KG1 (cell line): ENCODE measurements at places on chromosomes 7 and 10.

DNA sequence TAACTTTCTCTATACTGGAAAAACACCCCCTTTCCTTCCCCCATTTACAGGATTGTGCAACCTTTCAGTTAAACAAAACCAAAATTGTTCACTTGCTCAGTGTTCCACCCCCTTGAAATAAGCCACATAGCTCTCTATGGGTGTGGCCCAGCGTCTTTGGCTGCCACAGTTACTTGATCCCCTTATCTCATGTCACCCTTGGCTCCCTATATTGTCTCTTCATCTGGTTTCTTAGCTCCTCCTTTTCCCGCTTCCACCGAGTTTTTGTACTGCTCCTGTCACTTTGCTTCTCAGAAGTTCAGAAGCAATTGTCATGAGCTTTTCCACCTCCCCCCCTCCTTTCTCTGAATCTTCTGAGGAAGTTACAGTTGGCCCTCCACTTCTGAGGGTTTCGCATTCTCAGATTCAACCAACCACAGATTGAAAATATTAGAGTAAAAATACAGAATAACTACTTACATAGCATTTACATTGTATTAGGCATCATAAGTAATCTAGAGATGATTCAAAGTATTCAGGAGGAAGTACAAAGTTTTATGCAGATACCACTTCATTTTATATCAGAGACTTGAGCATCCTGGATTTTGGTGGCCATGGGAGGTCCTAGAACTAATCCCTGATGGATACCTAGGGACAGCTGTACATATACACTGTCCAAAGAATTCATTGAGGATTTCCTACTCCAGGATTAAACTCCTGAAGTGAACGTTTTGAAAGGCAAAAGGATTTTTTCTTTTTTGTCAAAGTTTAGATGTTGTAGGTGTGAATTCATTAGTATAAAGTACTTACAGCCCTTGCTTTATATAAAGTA lies 60.4 kb downstream of the ADD3 start:
- no peak for DNase-seq

GRCh38 chr10:122657729-122658128 lies 41.9 kb downstream of the C10orf120 start:
- no peak for DNase-seq

DNA sequence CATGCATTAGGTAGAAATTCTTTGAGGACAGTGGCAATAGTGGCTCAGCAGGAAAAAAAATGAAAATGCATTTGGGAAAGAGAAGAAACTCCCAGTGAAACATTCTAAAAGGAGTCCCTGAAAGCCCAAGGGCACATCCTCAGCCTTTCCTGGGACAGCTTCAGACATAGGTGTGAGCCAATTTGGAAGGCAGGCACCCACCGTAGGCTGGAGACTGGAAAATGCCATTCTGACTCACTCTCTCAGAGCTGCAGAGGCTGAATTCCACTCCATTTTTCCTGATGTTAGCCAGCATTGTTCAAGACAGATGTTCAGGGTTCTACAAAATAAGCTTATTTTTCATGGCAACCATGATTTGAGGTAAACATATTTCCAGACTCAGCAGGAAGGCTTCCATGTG lies 379.0 kb upstream of the FZD8 start:
- DNase-seq, result no peak

GRCh38 chr10:101032637-101033224 lies 1.7 kb downstream of the SFXN3 start:
- DNase-seq, result peak; percentile 53

DNA sequence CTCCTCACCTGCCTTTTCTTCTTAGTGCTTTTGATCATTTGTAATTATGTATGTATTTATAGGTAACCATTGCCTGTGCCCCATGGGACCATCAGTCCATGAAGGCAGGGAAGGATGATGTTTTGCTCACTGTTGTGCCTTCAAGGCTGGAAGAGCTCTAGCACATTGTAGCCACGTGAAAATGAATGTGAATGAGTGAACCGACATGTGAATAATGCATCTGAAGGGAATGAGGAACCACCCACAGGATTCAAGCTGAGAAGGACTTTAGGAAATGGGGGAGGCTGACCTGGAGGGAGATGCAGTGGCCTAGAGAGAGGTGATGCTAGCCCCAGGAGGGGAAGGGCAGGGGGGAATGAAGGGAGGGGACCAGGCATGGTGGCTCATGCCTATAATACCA lies 6.0 kb upstream of the PNLIPRP2 start:
- no peak for DNase-seq

- DNase-seq, result no peak
These were observed 40.4 kb downstream of the ASAH2 start for GRCh38 chr10:50210876-50211275.

- DNase-seq, result no peak
These were observed 57.8 kb upstream of the PDCD4 start for GRCh38 chr10:110813743-110814472.

GRCh38 chr10:77441353-77442166 lies 196.0 kb downstream of the KCNMA1 start:
- DNase-seq, result no peak

- DNase-seq, result no peak
These were observed 17.5 kb upstream of the JAKMIP3 start for GRCh38 chr10:132048294-132048667.

DNA sequence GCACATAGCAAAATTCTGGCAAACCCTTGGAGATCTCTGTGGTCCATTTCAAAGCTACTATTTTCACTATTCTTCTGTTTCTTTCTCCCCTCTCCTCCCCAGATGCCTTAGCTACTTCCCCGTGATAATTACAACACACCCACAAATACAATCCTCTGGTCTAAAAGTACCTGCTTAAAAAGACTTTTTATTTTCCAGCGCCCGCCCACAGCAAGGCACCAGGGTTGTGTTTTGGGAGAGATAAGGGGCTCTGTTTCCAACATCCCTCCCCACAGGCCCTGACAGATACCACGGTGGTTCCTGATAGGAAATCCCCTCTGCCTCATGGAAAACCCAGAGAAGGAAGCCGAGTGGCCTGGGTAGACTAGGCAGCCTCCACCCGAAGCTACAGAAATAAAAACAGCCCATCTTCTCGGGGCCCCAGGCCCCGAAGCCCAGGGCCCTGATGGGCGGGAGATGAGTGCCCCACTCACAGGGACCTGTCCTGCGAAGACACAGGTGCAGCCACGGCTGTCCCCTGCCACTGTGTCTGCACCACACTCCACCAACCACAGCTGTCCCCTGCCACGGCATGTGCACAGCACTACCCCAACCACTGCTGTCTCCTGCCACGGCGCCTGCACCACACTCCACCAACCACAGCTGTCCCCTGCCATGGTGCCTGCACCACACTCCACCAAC lies 19.7 kb downstream of the CALML5 start:
- DNase-seq, result no peak

DNA sequence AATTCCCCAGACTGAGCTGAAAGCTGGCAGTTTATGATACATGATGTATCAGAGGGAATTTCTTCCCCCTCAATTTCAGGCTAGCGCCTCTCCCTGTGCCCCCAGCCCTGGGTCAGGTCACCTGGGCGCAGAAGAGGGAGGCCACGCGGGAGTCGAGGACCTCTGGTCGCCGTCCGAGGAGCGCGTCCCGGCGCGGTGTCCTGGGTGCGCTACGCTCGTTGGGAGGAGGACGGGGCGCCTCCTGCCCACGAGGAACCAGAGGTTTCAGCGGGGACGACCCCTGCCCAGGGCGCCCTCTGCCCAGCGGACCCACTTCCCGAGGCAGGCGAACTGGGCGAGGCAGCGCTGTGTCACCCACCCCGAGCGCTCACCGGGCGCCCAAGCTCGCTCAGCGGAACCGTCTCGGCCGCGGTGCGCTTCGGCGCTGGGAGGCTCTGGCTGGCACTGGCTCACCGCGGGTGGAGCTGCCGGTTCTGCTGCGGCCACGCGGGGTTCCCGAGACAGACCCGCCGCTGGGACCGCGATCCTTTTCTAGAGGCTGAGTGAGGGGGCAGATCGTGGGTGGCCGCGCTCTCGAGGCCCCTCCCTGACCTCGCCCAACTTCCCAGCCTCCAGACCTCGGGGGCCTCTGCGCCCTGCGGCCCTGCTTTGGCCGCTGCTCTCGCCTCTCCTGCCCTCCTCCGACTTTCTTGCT lies at the start of gene FAM237B:
Gene FAM237B, minus strand, starts transcription at position 504 of the 694 bp plus-strand sequence. CDS start 1,556 bp downstream, outside the sequence.
- DNase-seq, result no peak

DNA sequence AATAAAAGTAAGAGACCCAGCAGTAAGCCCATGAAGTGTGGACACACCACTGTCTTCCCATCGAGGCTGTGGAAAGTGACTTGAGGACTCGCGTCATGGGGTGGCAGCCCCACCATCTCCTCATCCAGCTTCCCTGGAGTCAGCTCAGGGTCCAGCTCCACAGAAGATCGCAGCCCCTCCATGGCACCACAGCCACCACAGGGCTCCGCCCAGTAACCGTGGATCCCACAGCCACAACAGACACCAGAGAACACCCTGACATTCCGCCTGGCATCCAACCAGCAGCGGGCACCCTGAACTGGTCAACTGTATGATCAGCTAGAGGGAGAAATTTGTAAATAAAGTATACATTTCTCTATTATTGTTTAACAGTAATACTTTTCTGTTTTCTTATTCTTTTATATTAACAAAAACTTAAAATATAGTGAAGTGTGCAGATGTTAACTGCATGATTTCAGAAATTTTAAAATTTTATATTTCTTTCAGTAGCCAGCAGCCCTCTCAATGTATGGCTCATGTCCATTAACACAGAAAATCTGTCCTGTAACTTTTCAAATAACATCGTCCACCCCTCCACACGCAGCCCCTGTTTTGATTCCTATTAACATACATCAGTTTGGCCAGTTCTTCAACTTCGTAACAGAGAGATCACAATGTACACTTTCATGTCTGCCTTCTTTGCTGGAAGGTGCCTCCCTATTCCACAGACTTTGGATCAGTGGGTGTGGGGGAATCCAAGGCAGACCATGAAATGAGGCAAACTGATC lies 69.7 kb downstream of the ITGB1 start:
- no peak for DNase-seq

DNA sequence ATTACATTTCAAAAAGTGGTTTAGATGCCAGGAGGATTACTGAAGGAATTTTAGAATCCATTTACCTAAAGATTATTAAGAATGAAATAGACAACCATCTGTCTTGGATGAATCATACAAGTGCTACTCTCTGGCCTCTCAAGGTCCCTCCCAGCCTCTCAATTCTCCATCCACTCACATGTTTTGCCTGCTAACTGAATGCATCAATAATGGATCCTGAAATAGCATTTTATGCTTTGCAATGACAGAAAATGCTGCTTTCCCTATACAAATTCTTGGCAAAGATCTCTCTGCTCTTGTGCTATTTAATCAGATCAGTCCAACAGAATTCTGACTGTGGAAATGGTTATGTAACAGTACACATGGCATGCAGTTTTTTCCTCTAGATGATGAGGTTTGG lies 68.1 kb downstream of the HBP1 start:
- DNase-seq, result no peak

GRCh38 chr7:8365499-8366110 lies 67.8 kb upstream of the NXPH1 start:
- no peak for DNase-seq

DNA sequence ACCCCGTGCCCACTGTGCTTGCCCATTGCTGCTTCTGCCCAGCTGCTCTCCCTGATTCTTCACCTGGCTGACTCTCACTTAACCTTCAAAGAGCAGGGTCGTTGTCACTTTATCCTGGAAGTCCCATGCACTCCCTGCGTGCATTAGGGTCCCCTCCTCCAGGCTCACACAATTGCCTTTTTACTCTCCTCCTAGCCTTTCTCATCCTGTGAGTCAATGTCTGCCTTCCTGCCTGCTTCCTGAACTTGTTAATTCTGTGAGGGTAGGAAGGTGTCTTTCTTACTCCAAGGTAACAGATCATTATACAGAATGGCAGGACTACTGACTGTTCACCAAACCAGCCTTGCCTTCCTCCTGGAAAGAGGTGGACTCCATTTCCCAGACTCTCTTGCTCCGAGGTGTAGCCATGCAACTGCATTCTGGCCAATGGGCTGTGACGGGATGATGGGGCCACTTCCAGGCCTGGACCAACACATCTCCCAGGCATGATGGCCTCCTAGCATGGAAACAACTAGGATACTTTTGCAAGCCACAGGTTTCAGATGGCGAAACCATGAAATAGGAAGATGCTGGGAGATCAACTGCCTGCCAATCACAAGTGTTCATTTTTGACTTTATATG lies 54.7 kb downstream of the ARHGAP22 start:
- DNase-seq, result no peak

GRCh38 chr10:71253981-71254818 lies 41.8 kb downstream of the UNC5B start:
- no peak for DNase-seq
